ENCODE measurements at places on chromosomes 1 and 21.

GRCh38 chr1:59141267-59141863, 155.5 kb upstream of the FGGY start:
- no peaks in the 10 kb centered on the region for H3K36me3 ChIP-seq
- no peak for DNase-seq
- H3K27ac ChIP-seq, result no peak overlapping the region
- peaks cover 30% of the 10 kb centered on the region for H3K4me1 ChIP-seq
- no peak overlapping the region for H3K4me3 ChIP-seq
- H3K27me3 ChIP-seq, result peaks cover 2% of the 10 kb centered on the region

DNA sequence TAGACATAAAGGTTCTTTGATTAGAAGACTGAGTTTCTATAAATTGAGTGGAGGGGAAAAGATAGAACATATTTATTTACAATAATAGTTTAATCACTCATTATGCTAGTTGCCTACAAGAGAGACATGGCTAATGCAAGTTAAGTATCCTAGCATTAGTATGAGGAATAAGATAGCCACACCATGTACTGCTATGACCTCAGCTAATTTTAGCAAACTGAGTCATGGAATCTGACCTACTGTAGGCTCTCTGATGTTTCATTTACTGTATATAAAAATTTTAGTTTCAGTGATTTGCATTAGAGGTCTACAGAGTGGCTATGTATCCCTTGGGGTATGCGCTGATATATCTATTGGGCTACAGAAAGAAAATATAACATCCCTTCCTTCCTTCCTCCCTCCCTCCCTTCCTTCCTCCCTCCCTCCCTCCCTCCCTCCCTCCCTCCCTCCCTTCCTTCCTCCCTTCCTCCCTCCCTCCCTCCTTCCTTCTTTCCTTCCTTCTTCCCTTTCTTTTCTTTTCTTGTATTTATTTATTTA, 5.8 kb downstream of the AGL start:
- DNase-seq, result no peak
- H3K36me3 ChIP-seq, result peaks cover 43% of the 10 kb centered on the region
- no peak overlapping the region for H3K4me3 ChIP-seq
- no peaks in the 10 kb centered on the region for H3K27me3 ChIP-seq

GRCh38 chr1:27166929-27167328, 12.0 kb upstream of the SLC9A1 start:
- H3K27ac ChIP-seq, result no peak overlapping the region
- H3K4me1 ChIP-seq, result peaks cover 3% of the 10 kb centered on the region
- no peaks in the 10 kb centered on the region for H3K27me3 ChIP-seq
- no peak for DNase-seq
- H3K4me3 ChIP-seq, result no peak overlapping the region

DNA sequence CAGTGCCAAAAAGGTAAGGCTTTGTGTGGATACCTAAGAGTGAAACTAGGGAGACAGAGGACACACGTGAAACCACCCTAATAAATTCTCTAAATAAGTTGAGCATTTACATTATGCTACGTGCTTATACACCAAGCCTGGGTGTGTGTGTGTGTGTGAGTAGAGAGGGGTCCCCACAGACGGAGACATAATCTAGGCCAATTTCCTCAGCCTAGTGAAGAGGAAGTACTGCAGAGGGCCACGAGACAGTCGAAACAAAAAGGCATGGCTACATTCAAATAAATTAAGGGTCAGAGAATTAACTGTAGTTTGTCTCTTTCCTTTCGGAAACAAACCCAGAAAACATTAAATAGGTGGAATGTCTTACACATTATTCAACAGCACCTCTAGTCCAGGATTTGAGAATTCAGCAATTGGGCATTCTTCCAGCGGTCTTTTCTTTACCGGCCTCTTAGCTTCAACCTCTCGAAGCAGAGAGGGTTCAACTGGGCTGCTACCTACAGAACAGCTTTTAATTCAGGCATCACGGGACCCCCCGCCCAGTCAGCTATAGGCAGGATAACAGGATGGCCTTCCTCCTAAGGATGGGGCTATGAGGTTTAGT, 75.0 kb downstream of the DESI2 start:
- H3K36me3 ChIP-seq, result no peaks in the 10 kb centered on the region
- H3K4me3 ChIP-seq, result peak overlapping the region; percentile 45
- no peak overlapping the region for H3K27ac ChIP-seq
- H3K4me1 ChIP-seq, result peaks cover 4% of the 10 kb centered on the region

DNA sequence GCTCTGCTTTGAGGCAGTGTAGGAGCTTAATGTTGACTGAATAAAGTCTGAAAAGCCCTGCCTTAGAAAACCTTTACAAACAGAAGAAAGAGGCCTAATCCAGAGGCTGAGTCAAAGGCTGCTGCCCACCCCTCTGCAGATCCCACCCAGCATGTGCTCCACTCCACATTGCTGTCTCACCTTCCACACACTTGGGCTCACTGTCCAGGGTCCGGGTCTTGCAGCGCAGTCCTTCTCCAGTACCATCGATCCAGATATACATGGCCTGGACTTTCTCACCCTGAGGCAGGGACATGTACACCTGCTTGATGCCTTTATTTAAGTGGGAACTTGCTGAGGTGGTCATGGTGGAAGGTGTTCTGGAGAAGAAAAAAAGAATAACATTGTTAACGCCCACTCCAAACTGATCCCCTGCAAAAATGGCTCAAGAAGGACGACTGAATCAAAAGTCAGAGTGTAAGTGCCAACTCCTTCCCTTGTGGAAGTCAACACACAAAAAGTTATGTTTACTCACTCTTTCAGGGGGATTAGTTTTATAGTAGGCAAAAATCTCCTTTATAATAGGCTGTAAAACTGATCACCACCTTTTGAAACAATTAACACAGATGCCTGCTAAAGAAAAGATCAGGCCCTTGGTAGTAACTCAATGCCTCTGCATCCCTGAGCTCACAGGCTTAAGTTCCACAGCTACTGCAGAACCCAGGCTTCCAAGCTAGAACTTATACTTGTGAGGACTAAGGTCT, 3.0 kb downstream of the GLUL start:
- H3K4me1 ChIP-seq, result peaks cover 28% of the 10 kb centered on the region
- H3K27ac ChIP-seq, result no peak overlapping the region
- no peaks in the 10 kb centered on the region for H3K36me3 ChIP-seq
- H3K4me3 ChIP-seq, result no peak overlapping the region
- no peak for DNase-seq

GRCh38 chr1:159804924-159805323, 2.8 kb downstream of the FCRL6 start:
- no peak for DNase-seq
- no peak overlapping the region for H3K4me3 ChIP-seq
- H3K4me1 ChIP-seq, result peaks cover 23% of the 10 kb centered on the region
- peaks cover 4% of the 10 kb centered on the region for H3K27me3 ChIP-seq
- no peak overlapping the region for H3K27ac ChIP-seq
- peaks cover 4% of the 10 kb centered on the region for H3K36me3 ChIP-seq

GRCh38 chr21:34152500-34152899, 79.1 kb downstream of the MRPS6 start:
- no peak overlapping the region for H3K4me3 ChIP-seq
- peaks cover 28% of the 10 kb centered on the region for H3K4me1 ChIP-seq
- DNase-seq, result no peak

DNA sequence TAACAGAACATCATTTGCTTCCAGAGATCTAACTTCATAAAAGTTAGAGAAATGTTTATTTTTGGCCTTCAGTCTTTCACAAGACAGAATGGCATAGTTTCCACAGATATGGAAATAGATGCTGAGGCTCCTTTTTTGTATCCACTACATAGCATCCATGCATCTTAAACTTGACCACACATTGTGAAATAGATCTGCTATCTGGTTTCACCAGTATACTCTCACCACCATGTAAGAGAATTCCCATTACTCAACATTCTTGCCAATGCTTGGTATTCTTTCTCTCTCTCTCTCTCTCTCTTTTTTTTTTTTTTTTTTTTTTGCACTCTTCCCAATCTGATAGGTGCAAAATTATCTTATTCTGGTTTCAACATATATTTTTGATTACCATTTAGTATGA, 52.1 kb upstream of the PRMT6 start:
- no peak overlapping the region for H3K27ac ChIP-seq
- H3K36me3 ChIP-seq, result no peaks in the 10 kb centered on the region
- H3K27me3 ChIP-seq, result peaks cover 10% of the 10 kb centered on the region
- no peaks in the 10 kb centered on the region for H3K4me1 ChIP-seq
- no peak for DNase-seq

DNA sequence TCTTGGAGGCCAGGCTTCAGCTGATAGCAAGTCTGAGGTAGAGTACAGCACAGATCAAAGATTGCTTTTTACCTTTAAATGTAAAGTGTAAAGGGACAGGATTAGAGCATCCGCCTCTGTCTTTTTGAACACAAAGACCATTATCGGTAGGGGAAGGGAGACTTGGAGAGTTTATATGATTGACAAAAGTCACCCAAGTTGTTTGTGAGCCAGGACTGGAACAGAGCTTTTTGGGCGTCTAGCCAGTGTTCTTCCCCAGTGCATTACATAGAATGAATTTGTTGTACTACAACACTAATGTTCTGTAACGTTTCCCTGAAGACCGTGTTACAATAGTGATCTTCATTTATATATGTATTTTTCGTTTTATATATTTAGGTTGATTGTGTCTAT, 9.3 kb upstream of the PIGC start:
- peaks cover 12% of the 10 kb centered on the region for H3K4me1 ChIP-seq
- no peak overlapping the region for H3K27ac ChIP-seq
- H3K27me3 ChIP-seq, result peaks cover 4% of the 10 kb centered on the region
- no peaks in the 10 kb centered on the region for H3K36me3 ChIP-seq
- DNase-seq, result no peak

DNA sequence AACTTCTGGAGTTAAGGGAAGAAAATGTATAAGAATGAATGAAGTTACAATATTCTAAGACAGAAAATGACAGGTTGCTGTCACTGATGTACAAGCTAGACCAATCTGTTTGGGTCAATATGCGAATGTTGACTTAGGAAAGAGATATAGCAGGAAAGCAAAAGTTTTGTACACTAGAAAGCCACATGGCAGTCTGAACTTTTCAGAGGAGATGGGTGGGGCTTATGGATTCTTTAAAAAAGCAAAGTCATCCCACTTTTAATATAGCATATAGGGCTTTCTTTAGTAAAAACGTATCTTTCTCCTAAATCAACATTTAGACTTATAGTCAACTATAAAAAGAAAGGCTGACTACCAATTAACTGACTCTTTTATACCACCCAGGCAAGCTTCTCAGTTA, 381.2 kb downstream of the PTPRC start:
- H3K4me1 ChIP-seq, result peaks cover under 1% of the 10 kb centered on the region
- H3K27me3 ChIP-seq, result no peaks in the 10 kb centered on the region
- no peak for DNase-seq
- H3K27ac ChIP-seq, result no peak overlapping the region

DNA sequence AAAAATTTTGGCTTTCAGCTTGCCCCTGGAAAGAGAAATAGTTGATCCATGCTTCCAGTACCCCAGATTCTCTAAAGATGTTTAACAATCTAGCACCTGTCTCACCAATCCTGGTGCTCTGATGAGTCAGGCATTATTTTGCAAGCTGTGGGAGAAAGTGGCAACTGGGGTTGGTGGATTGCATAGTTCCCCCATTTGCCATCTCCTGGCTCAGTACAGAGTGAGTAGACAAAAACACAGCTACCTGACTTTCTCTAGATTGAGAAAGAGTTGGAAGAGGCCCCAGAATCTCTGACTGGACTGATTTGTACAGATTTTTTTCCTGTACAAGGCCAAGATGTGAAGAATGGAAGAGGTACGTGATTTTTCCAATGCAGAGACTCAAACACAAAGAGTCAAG, 75.1 kb upstream of the NEGR1 start:
- DNase-seq, result no peak
- no peak overlapping the region for H3K4me3 ChIP-seq
- H3K4me1 ChIP-seq, result no peaks in the 10 kb centered on the region
- H3K27ac ChIP-seq, result no peak overlapping the region
- peaks cover 2% of the 10 kb centered on the region for H3K27me3 ChIP-seq
- H3K36me3 ChIP-seq, result no peaks in the 10 kb centered on the region

DNA sequence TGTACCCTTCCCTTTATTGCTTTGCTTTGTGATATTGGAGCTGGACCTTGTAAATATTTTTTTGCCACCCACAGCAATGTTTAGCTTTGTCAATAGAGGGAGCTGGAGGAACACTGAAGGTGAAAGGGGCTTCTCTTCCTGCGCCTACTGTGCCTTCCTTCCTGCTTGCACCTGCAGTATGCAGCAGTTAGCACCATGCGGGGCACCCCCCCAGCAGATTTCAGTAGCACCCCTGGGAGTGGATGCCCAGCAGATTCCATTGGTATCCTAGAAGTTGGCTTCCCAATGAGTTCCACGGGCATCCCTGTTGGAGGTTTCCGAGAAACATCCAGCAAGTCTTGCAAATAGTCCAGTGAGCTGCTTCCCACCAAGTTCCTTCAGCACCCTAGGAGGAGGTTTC, 25.6 kb downstream of the S100A10 start:
- DNase-seq, result peak; percentile 39
- no peak overlapping the region for H3K4me3 ChIP-seq
- H3K4me1 ChIP-seq, result peaks cover 7% of the 10 kb centered on the region
- H3K36me3 ChIP-seq, result no peaks in the 10 kb centered on the region
- peaks cover 3% of the 10 kb centered on the region for H3K27me3 ChIP-seq

DNA sequence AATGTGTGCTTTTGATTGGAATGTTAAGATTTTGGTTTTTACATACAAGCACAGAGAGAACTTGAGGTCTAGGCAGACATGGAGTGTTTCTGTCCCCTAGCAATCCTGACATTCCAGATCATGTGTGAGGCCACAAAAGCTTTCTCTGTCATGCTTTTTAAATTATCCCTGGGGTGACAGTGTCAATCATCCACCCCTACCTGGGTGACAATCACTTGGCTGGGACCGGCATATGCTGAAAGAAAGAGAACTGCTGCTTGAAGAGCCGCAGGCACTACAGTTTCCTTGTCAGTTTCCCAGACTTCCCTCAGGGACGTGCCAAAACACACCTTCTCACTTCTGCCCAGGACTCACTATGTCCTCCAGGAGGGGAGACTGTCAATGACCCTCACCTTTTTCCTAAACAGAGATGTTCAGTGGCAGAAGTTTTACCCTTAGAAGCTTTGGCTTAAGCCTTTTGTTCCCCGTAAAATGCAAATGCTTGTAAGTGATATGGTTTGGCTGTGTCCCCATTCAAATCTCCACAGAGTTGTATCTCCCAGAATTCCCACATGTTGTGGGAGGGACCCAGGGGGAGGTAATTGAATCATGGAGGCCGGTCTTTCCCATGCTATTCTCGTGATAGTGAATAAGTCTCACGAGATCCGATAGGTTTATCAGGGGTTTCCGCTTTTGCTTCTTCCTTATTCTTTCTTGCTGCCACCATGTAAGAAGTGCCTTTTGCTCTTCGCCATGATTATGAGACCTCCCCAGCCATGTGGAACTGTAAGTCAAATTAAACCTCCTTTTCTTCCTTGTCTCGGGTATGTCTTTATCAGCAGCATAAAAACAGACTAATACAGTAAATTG, 217.4 kb downstream of the FGGY start:
- H3K27ac ChIP-seq, result no peak overlapping the region
- no peaks in the 10 kb centered on the region for H3K4me1 ChIP-seq
- no peaks in the 10 kb centered on the region for H3K36me3 ChIP-seq
- no peak for DNase-seq
- H3K27me3 ChIP-seq, result no peaks in the 10 kb centered on the region

- no peak for DNase-seq
- H3K4me1 ChIP-seq, result no peaks in the 10 kb centered on the region
- no peaks in the 10 kb centered on the region for H3K36me3 ChIP-seq
- H3K27me3 ChIP-seq, result no peaks in the 10 kb centered on the region
- H3K27ac ChIP-seq, result peak within 1 kb of the TSS; percentile 84
Measured at GRCh38 chr1:160366731-160367515, at the start of gene NHLH1. NHLH1 (plus strand) TSS chr1:160367071; CDS start chr1:160370732, 3,661 bp downstream.

GRCh38 chr1:57133686-57134085, 167.9 kb upstream of the C8B start:
- no peaks in the 10 kb centered on the region for H3K4me1 ChIP-seq
- DNase-seq, result no peak
- H3K27ac ChIP-seq, result no peak overlapping the region
